HuH-7.5 (cell line): ENCODE measurements at places on chromosomes 6 and 20.

- no peak for DNase-seq
Observed at GRCh38 chr6:73242001-73242400, 16.7 kb upstream of the KHDC1L start.

DNA sequence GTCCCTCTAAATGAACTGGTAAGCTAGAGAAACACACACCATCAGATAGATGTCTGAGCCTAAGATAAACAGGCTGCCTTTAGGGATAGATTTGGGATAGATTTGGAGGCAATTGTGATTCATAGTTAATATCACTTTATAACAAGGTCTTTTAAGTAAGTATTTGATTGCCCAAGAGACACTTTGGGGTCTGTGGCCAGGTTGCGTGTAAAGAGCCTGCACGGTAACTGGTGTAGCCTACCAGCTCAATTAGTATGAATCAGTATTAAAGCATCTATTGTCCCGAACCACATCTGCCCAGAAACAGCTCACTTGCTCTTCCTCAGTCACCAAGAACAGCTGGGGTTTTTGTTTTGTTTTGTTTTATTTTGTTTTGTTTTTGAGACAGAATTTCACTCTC lies 193.3 kb downstream of the SASH1 start:
- no peak for DNase-seq

DNA sequence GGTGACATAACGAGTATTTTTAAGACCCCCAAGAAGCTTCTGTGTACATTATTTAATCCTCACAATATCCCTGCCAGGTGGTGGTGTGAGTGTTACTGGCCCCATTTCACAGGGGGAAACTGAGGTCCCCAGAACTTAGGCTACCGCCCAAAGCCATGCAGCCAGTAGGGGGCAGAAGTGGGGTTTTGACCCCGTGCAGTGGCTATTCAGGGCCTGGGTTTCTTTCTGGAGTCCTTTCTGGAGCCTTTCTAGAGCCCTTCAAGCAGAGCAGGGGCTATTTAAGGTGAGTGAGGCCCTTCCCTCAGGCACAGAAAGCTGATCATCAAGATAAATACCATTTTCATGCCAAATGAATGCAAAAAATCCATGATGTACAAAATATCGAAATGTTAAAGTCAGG lies 59.0 kb downstream of the CTCFL start:
- no peak for DNase-seq

DNA sequence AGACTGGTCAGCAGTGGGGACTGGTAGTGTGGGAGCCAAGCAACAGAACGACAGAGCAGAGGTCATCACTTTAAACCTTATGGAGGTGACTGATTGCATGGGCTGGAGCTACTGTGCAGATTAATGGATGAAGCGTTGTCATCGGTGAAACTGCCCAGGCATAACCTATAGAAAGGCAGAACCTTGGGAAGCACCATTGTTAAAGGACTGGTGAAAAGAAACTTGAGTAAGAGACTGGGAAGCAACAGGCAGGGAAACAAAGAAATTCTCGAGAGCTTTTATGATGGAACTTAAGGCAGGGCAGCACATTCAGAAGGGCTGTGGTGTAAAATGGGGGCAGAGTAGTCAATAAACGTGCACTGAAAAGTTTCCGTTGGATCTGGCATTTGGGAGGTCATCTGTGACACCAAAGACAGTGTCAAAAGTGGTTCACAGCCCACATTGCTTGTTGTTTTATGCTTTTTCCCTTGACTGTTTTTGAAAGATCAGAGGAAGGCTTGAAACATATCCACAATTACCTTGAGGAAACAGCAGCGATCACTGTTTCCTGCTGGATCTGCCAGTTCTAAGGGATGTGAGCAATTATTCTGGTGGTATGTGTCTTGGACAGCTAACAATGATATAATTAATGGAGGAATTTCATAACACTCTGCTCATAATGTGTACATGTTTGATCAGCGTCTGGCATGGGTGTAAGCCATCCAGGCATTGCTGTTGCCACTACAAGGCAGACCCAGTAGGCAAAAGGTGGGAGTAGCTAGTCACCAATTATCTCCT lies 62.7 kb downstream of the LRRC1 start:
- no peak for DNase-seq

DNA sequence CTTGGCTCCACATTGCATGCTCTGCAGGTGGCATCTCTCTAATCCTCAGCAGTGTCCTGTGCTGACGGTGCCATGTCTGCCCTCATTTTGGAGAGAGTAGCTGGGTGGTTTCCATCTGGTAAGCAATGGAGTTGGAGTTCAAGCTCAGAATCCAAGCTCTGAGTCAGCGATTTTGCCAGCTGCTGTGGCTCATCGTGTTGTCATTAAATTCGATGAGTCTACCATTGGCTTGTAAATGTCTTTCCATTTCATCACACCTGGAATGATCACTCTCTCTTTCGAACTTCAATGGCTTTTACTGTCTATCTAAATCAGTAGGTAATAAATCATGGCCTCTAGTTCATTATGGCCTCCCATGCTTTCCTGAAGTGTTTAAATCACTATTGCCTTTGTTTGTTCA lies 378.5 kb upstream of the TSHZ2 start:
- no peak for DNase-seq

GRCh38 chr6:43172104-43173007 lies 1.3 kb downstream of the SRF start:
- DNase-seq = peak; percentile 47

DNA sequence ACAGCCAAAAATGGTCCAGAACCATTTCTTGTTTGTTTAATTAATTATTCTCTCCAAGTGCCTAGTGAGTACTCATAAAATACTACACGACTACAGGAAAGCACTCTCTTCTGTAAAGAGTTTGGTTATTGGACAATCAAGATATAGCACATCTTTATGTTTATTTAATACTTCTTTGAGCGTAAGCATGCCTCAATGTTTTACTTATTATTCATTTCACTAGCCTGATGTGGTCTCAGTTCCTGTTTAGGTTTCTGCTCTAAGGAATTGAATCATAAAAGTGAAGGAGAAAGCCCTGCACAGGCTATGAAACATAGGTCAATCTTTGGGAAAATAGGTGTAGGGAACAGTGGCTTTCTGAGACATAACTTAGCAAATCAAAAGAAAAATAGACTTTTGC lies 45.9 kb upstream of the AIG1 start:
- DNase-seq = no peak

- no peak for DNase-seq
Observed at GRCh38 chr20:63833776-63834490, 2.9 kb upstream of the ZBTB46 start.

- no peak for DNase-seq
Observed at GRCh38 chr20:7866285-7866684, 74.0 kb downstream of the HAO1 start.

- DNase-seq = no peak
Observed at GRCh38 chr20:16860914-16861313, 112.8 kb downstream of the OTOR start.

- DNase-seq = no peak
Observed at GRCh38 chr20:23159256-23159946, 73.3 kb upstream of the CD93 start.

DNA sequence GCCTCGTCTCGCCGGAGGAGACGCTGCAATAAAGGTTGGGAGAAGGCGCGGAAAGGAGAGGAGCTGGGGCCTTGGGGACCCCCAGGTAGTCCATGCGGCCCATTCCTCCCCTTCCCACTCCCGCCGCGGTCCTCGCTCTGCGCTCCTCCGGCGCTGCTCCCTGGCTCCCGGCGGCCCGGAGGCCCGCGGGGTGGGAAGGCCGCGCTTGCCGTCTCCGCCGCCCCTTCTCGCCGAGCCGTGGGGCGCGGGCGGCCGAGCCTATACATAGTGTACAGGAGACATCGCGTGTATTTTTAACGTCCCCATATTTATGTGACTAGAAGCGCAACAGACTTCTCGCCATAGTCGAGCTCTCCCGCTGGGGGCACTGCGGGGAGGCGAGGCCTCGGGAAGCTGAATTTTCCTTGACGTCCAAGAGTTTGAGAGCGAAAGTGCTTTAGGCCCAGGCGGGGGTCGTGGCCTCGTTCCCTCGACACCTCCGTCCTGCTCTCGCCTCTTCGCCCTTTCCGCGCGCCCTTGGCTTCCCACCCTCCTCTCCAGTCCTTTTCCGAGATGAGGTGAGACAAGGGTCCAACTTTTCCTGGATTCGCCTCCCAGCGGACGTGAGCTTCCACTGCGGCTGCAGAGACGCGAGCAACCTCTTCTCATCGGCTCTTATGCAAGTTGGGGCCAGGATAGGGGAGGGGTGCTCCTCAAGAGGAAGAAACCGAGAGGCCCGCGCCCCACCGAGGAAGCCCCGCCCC lies 29.0 kb downstream of the SLC12A5 start:
- no peak for DNase-seq

GRCh38 chr6:134003542-134003951 lies 48.9 kb downstream of the SLC2A12 start:
- no peak for DNase-seq

DNA sequence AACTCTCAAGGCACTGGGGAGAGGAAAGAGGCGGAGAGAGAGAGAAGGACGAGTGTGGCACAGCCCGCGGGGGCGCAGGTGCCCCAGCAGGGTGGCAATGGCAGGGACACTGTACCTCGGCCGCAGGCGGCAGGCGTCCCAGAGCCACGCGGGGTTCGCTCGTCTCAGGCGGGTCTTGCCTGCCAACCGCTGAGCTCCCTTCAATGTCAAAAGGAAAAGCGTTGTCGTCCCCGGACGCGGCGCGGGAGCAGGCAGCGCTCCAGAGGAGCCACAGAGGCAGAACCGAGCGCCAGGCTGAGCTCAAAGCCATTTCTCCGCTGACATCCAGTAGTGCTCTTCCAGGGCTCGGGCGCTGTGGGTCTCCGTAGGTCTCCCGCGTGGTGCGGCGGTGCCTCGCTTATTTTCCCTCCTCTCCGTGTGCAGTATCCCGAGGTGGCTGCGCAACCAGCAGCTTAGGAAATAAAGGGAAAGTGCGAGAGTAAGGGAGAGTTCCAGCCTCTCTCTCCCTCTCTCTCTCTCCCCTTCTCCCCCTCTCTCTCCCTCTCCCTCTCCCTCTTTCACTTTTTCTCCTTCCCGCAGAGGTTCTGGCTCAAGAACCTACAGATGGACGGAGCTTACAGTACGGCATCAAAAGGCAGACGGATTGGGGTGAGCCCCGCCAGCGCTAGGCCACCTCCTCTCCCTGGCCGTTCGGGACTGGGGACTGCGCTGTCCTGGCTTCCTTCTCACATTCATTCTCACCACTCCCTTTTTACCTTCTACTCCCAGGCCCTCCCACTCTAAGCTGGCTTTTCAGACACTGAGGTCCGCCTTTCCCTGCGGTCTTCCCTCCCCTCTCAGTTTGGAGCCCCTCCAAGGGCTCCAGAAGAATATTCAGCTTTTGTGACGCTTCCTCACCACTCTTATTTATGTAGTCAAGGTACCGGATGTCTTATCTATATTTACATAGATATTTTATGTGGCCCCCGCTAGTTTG lies at the start of gene LAMA4:
TSS of gene LAMA4 (minus strand) at position 727 of the 976 bp plus-strand sequence. CDS start at position 310, 417 bp downstream.
- DNase-seq = peak; percentile 24

DNA sequence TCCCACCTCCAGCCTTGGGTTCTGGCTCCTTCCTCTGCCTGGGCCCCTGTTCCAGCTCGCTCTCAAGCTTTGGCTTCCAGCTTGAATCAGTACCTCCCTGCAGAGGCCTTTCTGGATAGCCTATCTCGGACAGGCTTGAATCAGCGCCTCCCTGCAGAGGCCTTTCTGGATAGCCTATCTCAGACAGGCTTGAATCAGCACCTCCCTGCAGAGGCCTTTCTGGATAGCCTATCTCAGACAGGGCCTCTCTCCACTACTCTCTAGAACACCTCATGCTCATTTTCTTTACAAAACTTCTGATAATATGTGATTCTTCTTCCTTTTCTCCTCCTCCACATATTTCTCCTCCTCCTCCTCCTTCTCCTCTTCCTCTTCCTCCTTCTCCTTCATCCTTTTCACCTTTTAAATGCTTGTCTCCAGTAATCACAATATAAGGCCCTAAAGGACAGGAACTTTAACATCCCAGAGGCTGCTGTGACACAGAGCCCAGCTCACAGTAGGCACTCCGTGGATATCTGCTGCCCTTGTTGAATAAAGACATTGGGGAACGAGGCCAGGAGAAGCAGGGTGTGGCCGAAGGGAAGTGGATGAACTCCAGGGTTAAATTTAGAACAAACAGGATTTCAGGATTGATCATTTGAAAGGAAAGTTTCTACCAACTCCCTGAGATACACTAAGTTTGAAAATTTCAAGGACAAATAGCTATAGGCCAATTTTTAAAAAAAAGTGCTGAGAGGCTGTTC lies 9.3 kb upstream of the RPS6KA2 start:
- no peak for DNase-seq
